ENCODE measurements at places on chromosomes 4 and X.

DNA sequence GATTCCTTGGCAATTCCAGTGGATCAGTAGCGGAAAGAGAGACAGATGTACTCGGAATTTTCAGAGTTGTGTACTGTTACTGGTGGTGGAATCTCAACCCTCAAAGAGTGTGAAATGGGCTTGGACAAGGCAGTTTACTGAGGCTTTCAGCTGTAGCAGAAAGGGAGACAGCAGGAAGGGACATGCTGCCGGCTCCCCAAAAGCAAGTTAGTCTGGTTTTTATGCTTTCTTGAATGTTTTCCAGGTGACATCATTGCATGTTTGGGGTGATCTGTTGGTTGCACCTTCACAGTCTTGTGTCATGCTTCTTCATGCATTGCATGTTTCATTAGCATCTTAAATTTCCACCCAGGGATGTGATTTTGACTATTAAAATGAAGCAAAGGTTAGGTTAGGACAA, 1282.2 kb downstream of the ADGRL3 start:
- no peak for DNase-seq

GRCh38 chr4:136395212-136395722, 1137.0 kb downstream of the PCDH18 start:
- DNase-seq = no peak

- DNase-seq = no peak
Observed at GRCh38 chr4:55218041-55218440, 92.6 kb upstream of the KDR start.

- no peak for DNase-seq
Observed at GRCh38 chr4:63983224-63983623, 426.0 kb downstream of the TECRL start.

GRCh38 chrX:72026341-72027023, 105.2 kb downstream of the RTL5 start:
- DNase-seq = no peak

DNA sequence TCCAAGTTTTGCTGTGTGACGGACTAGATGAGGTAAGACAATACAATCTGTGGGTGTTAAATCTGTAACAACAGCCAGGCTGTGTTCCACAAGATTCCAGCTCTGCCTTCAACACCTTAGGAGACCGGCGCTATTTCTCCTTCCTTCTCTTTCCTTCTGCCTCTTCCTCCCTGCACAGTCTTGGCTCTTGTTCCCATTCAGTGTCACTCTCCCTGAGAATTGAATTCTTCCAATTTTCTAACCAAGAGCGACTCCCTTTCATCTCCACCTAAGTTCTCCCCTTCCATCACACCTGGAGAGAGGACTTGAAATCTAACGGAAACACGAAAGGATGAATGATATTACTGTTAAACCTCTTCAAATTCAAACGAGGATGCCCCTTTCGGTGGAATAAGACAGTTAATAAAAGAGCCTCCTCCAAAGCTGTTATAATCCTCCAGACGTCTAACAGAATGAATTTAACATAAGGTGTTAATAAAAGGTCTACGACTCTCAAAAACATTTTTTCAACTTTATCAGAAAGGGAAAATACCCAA, 2.7 kb downstream of the EPHA5 start:
- DNase-seq = no peak

DNA sequence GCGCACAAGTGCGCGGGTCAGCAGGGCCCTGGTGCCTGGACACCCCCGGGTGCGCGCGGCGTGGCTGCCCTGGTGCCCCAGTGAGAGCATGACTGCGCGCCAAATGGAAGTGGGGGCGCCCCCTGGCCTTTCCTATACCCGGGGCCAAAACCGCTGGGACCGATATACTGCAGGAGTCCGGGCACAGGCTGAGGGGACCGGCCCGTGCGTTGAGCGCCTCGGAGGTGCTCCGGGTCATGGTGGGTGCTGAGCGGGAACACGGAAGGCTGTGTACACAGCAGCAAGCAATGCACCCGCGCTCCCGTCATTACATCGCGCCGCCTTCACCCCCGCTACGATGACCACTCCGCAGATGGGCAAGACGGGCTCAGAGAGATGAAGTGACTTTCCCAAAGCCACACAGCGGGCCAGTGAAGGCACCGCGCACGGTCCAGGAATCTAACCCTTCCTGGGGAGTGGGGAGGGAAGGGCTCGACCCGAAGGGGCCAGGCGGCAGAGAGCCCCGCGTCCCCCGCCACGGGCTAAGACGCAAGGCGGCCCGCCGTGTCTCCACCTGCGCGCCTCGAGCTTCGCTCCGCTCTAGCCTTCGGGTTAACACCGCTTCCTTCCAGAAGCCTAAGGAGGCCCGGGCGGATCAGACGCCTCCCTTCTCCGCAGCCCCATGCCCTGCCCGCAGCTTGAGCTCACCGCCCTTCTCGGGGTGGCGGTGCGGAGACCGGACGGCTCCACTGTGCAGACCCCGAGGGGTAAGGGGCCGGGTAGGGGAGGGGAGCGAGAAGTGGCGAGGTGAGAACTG, 11.3 kb downstream of the HMX1 start:
- no peak for DNase-seq

DNA sequence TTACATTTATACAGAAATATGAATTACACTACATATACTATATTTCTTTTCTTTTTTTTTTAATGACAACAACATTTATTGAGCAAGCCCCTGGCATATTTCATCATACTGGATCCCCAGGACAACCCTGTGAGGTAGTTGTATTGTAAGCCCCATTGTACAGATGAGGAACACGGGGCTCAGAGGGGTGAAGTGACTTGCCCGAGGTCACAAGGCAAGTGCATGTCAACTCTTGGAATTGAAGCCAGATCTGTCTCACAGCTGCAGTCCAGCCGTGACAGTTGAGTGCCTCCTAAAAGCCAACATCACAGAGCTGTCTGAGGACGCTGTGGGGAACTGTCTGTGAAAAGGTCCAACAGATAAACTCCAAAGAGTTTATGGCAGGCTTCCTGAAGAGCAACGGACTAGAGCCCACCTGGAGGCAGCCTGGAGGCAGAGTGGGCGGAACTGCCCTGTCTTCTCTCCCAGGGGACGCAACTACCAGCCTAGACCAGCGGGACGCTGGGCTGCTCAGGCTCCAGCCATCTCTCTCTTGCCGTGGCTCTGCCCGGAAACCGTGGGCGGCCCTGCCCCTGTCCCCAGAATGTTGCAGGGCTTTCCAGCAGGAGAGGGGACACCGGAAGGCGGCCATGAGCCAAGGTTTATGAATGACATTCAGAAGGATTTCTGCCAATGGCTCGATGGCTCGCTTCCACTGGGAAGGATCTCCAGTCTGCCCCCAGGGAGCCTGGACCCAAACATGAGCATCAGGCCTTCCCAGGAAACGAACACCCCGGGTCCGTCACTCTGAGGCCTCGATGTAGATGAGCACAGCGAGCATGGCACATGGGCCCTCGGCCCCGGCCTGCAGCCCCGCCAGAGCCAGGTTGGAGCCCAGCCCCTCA, 50.1 kb downstream of the CFAP299 start:
- no peak for DNase-seq

DNA sequence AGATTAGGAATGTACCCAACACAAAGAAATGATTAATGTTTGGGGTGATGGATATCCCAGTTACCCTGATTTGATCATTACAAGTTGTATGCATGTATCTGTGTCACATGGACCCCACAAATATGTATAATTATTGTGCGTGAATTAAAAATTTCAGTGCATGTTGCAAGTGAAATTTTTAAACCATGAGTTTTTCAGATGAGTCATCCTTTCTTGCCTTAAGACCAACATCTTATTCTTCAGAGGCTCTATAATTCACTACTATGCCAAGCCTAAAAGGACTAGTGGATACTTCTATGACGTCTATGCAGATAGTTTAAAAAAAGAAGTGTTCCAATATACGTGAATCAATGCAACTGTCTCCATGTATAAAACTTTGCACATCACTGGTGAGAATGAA, 113.0 kb upstream of the SH3RF1 start:
- peak; percentile 94 for DNase-seq

GRCh38 chrX:118569676-118570075, 74.1 kb downstream of the DOCK11 start:
- peak; percentile 13 for DNase-seq

DNA sequence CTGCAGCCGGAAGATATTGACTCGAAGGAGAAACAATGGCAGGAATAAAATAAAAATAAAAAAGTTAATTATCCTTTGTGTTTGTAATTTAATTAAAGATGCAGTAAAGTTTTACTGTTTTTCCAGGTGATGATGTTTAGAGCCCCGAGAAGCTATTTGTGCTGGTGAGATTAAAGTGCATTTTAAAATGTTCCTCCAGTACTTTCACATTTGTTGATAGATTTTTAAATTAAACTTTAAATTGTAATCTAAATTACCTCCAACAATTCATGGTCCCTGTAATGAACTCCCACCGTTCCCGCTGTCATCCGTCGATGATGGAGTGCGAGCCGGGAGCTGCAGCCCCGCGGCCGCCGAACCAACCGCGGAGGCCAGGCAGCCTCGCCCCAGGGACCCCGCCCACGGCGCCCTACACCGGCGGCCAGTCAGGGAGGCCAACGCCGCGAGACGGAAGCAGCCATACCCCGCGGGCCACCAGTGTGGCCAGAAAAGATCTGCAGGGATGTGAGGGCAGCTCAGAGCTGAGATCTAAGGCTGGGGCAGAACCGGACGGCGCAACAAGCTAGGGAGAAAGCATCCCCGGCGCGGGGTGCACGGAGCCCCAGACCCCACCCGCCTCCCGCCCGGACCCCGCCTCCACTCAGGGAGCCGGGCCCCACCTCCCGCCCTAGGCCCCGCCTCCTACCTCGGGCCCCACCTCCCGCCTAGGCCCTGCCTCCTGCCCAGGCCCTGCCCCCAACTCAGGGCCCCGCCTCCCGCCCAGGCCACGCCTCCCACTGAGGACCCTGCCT, 104.0 kb downstream of the FAM53A start:
- peak; percentile 83 for DNase-seq

- no peak for DNase-seq
Observed at GRCh38 chr4:151807220-151807619, 46.4 kb upstream of the GATB start.

- DNase-seq = no peak
Observed at GRCh38 chrX:127726227-127726626, 326.0 kb downstream of the ACTRT1 start.

DNA sequence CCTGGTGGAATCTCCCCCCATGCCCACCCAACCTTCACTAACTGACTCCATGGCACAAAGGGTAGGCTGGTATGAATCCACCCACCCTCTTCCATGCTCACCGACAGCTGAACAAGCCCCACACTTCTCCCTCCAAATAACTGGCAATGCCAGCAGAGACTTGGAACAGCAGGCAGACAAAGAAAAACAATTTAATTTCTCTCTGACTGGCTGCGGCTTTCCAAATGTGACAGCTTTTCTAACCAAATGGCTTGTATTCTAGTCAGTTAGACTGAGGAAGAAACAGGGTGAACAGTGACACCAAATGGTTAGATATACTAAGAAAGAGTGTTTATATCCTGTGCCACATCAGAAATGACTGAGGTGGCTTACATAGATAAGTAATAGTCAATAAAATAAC, 199.3 kb upstream of the ADAMTS3 start:
- no peak for DNase-seq

GRCh38 chr4:177237291-177237690, 72.4 kb upstream of the NEIL3 start:
- DNase-seq = no peak

- DNase-seq = peak; percentile 43
Observed at GRCh38 chr4:151641167-151641566, 119.6 kb downstream of the GATB start.

GRCh38 chr4:3848323-3848722, 82.1 kb downstream of the ADRA2C start:
- DNase-seq = no peak

- DNase-seq = no peak
Observed at GRCh38 chrX:136199365-136199764, 51.8 kb downstream of the MAP7D3 start.

DNA sequence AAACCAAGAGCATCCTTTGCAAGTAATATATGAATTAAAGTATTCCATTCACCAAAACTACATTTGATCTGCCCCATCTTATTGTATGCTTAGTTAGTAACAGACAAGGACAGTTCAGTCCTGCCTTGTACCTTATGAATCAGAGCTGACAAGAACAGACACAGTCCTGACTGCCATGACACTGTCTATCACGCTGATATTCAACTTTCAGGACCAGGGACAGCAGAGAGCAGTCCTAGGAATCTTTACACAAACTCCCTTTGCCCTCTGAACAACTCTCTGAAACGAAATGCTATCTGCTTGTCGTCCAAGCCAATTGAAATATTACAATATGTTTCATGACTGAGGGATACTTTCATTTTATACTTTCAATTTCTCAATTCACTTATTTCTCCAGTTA, 268.6 kb upstream of the VCX start:
- DNase-seq = peak; percentile 5

GRCh38 chr4:31183256-31183655, 463.1 kb downstream of the PCDH7 start:
- no peak for DNase-seq

DNA sequence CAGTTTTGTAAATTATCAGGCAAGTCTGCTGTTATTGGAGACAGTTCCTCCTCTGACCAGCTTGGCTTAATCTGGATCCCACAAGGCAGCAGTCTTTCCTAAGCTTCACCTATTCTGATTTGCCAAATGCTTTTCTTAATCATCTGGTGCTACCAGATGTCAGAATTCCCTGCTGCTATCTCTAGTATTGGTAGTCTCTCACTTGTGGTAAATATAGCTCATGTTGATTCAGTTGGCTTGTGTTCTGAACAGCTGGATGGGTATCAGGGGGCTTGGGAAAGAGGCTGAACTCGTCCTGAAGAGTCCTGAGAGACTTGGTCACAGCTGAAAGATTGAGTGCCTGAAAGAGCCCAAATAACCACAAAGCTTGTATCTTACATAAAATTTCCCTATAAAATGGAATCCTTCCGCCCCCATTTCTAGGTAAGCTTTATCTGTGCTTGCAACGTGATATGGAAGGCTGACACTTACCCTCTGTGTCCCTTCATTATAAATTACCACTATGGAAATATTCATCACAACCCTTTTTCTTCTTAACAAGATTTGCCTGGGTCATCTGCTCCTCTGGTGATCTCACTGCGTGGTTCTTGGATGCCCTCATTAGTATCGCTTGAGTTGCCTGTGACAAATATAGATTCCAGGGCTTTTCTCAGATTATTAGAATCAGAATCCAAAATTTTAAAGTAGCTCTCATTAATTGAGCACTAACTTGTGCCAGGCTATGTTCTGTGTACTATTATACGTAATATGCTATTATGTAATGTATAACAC, 104.1 kb upstream of the GPRIN3 start:
- no peak for DNase-seq

- DNase-seq = no peak
Observed at GRCh38 chr4:70671091-70671490, 4.8 kb upstream of the JCHAIN start.

GRCh38 chr4:110616238-110617074, 6.4 kb downstream of the PITX2 start:
- peak; percentile 63 for DNase-seq

GRCh38 chr4:90318193-90318592, 191.0 kb downstream of the CCSER1 start:
- peak; percentile 95 for DNase-seq

- peak; percentile 5 for DNase-seq
Observed at GRCh38 chrX:129706400-129707072, 32.2 kb upstream of the XPNPEP2 start.

- DNase-seq = peak; percentile 32
Observed at GRCh38 chr4:166174717-166175490, 301.9 kb downstream of the TLL1 start.
